CMK (cell line): ENCODE measurements at places on chromosomes 5 and 9.

GRCh38 chr9:70519912-70520724 is 105.7 kb upstream of the KLF9 start:
- no peak for DNase-seq

DNA sequence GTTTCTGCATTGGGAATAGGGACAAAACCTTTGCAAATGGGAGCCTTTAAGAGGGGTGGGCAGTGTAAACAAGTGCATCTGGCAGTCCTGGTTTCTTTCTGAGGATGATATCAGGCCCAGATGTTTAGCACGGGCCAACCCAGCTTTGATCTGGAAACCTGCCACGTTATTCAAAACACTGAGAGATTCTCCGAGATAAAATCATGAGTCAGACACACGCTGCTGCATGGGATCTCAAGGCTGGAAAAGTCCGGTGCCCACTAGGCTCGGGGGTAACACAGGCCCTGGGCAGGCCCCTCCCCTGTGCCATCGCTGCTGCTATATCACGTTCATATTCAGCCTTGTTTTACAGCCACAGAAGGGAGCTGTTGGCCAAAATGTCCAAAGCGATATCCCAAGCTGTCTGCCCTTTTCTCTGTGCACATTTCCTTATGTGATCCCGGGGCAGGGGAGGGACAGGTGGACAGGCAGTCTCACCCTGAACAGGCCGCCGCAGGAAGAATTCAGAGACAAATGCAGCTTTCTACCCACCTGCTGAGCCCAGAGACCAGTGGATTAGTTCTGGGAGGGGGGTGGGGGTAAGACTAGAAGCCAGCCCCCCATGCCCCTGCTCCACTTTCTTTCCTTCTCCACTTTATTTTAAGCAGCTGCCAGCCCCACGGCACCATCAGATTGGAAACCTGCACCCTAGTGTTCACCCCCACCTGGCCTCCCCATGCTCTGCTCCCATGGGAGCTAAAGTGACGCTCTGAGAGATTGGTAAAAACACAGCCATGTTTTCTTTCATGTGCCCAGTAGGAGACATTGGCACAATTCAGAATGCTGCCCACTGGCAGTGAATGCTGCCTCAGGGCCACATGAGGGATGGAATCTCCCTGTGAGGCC is 63.1 kb downstream of the TMOD1 start:
- no peak for DNase-seq

DNA sequence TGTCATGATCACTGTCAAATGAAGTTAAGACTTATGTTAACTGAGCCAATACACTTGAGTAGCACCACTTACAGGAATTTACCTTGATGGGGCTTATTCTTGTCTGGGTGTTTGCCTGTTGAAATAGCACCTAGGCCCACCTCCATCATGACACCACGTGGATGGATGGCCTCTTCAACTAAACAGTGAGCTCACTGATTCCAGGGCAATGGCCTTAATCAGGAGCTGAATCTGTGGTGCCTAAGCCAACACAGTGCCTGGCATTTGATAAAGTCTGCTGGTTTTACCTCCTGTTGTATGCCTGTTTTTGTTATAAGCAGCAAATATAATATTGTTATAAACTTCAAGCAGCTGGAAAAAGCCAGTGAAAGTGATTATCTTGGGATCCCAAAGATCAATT is 190.5 kb downstream of the LURAP1L start:
- DNase-seq = no peak

GRCh38 chr9:87086221-87086818 is 139.0 kb upstream of the GAS1 start:
- no peak for DNase-seq

DNA sequence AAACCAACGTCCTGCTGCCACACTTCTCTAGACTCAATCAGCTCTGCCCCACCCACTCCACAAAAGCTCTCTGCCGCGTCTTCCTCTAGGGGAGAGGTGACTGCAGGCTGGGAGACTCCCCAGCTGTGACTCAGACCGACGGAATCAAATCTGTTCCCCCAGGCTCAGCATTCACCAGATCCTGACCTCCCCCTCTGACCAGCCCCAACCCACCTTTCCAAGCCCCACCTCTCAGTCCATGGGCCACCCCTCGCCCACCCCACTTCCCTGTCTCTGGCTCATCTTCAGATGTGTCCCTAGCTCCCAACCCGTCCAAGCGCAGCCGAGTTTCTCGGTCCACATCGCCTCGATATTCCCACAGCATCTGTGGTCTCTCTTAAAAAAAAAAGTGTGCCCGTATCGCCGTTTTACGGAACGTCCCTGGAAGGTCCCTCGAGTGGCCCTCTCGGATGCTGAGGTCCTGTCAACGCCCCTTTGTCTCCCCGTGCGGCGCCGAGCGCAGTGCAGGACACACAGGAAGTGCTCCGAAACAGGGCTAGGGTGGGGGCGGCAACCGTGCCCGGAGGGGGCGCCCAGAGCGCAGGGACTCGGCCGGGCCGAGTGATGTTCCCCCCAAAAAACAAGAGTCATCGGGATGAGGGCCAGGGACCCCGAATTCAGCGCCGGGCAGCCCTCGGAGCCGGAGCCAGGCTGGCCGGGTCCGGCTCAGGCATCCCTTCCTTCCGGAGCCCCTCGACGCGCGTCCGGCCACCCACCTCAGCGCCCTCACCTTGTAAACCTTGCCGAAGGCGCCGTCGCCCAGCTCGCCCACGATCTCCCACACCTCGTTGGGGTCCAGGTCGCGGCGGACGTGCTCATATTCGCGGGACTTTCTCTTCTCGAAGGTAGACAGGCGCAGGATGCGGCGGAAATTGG is 649 bp downstream of the STK10 start:
- DNase-seq = no peak

- DNase-seq = no peak
These were observed 33.6 kb downstream of the CSNK1A1 start for GRCh38 chr5:149517461-149518122.

- no peak for DNase-seq
These were observed at the start of gene ERAP2 for GRCh38 chr5:96876292-96876850. ERAP2 (plus strand) TSS chr5:96876500; CDS start chr5:96879686, 3,186 bp downstream.

DNA sequence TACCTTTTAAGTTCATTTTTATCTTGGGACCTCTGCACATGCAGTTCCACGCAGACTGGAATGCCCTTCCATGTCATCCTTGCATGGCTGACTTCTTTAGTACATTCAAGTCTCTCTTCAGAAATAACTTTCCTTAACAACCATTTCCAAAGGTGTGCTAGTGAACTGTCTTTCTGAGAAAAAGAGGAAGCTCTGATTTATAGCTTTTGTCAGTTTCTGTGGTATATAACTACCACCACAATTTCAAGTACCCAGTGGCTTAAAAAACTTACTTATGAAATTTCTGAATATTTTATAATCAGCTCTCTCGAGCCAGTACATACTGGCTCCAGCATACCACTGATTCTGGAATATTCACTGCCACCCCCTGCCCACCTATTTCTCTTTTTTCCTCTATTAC is 1613.8 kb downstream of the MAT2B start:
- DNase-seq = no peak

DNA sequence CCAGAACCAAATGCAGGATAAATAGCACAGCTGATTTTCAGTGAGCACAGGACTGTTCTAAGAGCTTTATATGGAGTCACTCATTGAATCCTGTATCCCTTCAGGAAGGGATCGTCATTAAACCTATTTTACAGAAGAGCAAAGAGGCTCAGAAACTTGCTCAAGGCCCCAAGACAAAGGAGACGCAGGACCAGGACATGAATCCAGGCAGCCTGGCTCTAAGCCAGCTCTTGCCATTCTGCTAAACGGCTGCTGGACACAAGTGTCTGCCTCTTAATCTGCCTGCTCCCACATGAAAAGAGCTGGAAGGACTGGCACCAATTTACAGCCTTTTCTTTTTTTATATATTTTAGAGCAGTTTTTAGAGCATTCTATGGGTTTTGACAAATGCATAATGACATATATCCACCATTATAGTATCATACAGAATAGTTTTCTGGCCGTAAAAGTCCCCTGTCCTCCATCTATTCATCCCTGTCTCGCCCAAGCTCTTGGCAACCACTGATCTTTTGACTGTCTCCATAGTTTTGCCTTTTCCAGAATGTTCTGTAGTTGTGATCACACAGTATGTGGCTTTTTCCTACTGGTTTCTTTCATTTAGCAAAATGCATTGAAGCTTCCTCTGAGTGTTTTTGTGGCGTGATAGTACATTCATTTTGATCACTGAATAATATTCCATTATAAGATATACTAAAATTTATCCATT is 37.5 kb downstream of the RETREG1 start:
- DNase-seq = no peak

- no peak for DNase-seq
These were observed 52.2 kb downstream of the ROPN1L start for GRCh38 chr5:10493884-10494283.

DNA sequence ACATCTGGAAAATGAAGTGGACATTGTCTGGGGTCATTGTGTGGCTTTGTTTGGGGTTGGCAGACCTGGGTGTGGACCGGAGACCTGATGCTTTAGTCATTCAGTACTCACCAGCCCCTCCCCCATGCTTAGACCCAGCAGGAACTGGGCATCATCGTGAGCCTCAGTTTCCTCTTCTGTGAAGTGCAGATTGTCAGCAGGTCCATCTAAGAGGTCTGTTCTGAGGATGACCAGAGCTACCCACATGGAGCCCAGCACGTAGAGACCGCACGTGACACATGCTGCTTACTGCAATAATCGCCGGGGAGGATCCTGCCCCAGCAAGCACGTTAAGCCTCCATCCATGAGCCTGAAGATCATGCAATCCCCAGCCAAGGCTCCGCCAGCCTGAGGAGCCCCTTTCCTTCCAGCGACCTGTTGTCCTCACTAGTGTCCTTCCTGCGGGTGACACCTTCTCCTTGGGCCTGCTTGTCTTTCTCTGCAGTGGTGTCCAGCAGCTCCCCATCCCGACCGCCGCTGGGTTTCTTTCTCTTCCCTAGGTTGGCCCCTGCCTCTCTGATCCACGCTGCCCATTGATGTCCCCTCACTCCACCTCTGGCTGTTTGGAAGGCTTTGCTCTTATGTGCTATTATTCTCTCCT is 26.7 kb upstream of the IRX4 start:
- DNase-seq = no peak

- no peak for DNase-seq
These were observed 83.4 kb downstream of the GHR start for GRCh38 chr5:42506662-42507061.

DNA sequence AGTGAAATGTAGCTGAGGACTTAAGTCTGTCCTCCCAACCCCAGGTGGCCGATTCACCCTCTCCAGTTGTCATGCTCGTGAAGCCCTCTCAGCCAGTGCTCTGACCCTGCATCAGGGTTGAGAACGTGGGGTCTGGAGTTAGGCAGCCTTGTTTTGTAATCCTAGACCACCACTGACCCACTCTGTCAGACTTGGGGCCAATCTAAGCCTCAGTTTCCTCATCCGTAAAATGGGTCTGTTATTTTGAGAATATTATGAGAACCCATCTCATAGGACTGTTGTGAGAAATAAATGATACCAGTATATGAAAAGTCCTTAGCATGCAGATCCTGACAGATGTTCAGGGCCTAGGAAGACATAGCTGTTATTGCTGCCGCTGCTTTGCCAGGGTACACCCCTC is 37.1 kb downstream of the CYFIP2 start:
- no peak for DNase-seq
